ENCODE measurements at places on chromosomes 2 and 18.

- no peak for DNase-seq
Observed at GRCh38 chr2:145157036-145157675, 637.2 kb upstream of the ZEB2 start.

DNA sequence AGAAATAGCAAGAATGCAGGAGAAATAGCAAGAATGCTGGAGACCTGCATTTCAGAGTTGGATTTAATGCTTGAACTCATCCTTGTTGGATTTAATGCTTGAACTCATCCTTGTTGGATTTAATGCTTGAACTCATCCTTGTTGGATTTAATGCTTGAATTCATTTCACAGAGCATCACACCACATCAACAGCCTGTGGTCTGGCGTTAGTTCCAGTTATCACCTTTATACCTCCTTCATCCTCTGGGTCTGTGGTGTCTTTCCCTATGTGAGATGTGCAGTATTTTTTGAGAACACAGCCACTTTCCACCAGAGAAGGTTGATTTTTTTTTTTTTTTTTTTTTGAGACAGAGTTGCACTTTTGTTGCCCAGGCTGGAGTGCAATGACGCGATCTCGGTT lies 546.4 kb upstream of the SOX11 start:
- no peak for DNase-seq

DNA sequence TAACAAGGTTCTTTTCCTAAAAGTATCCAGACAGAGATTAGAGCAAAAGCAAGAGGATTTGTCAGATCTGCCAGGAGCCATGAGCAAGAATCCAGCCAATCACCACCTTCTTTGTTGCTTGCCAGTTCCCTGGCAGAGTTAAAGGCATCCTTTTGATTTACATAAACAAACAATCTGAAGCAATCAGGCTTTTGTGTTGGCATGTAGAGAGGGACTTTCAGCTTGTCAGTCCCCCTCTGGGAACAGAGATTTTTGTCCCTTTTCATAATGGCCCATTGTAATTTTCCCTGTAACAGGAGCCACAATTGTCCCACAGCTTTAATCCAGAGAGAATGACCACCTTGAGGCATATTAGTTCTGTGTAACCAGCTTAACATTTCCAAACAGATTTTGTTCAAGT lies at the start of gene ERMN:
ERMN (minus strand) TSS at position 39 of the 400 bp plus-strand sequence. CDS start 182 bp downstream, outside the sequence.
- DNase-seq, result no peak

DNA sequence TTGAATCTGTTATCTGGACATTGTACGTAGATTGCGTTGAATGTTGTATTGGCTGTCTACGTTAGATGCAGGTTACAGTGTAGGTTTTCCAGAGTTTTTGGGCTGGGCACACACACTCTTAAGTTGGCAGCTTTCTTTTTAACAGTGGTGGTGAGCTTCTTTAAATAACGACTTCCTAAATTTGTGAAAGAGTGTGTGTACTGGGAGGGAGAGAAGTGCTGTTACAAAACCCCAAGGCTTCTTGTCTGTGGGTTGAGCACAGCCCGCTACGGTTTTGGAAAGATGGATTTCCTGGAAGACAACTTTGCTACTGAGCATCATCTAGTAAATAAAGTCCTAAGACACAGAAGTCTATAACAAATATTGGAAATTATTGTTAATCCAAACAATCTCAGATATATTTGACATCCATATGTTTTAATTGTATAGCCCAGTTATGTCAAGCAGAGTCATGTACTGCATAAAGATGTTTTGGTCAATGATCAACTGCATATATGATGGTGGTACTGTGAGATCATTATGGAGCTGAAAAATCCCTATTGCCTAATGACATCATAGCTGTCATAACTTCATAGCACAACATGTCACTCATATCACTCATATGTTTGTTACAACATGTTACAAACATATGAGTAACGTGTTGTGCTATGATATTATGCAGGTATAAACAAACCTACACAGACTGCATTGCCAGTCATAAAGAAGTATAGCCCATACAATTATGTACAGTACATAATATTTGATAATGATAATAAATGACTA lies 7.9 kb upstream of the THUMPD2 start:
- no peak for DNase-seq

- DNase-seq, result no peak
Observed at GRCh38 chr2:151996243-151997003, 102.4 kb downstream of the CACNB4 start.

- DNase-seq, result no peak
Observed at GRCh38 chr2:167748536-167748935, 498.9 kb downstream of the STK39 start.

DNA sequence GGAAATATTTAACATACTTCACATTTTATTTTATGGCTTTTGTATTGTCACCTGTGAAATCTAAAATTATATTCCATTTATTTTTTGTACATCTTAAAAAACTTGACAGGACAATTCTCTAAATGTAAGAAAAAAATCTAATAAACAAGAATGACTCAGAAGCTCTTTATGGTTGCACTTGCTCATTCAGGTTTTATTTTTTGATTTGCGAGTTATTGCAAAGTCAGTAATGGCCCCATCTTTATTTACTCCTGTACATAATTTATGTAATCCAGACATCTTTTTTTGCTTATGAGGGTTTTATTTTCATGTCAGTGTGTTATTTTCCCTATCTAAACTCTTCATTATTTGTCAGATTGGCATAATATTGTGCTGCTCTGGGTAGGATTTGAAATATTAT lies 145.1 kb downstream of the MBD5 start:
- DNase-seq, result no peak

DNA sequence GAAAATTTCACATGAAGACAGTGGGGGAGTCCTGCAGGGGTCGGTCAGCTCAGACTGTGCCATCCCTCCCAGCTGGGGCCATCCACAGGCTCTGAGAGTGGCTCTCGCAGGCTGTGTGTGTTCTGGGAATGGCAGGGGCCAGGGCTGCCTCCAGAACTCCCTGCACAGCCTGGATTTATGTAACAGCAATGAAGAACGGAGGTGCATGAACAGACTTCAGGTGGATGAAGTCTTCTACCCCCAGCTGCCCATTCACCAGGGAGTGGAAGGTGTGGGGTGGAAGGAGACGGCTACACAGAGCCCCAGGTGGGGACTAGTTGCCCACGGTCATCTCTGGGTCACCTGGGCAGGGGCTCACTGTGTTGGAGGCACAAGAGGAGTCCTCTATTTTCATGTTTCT lies 56.1 kb upstream of the HDAC4 start:
- no peak for DNase-seq

DNA sequence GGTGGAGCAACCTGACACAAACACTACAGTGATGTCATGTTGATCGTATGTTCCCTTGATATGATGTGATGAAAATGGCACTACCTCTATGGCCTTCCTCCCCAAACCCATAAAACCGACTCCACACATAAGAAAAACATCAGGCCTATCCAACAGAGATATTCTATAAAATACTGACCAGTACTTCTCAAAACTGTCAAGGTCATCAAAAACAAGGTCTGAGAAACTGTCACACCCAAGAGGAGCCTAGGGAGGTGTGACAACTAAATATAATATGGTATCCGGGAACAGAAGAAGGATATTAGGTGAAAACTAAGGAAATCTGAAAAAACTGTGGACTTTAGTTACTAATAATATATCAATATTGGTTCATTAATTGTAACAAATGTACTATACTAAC lies 85.9 kb upstream of the FZD5 start:
- no peak for DNase-seq

- no peak for DNase-seq
Observed at GRCh38 chr18:13019301-13019700, 28.1 kb downstream of the CEP192 start.

GRCh38 chr2:203783496-203784203 lies 77.2 kb downstream of the CD28 start:
- DNase-seq, result peak; percentile 88

DNA sequence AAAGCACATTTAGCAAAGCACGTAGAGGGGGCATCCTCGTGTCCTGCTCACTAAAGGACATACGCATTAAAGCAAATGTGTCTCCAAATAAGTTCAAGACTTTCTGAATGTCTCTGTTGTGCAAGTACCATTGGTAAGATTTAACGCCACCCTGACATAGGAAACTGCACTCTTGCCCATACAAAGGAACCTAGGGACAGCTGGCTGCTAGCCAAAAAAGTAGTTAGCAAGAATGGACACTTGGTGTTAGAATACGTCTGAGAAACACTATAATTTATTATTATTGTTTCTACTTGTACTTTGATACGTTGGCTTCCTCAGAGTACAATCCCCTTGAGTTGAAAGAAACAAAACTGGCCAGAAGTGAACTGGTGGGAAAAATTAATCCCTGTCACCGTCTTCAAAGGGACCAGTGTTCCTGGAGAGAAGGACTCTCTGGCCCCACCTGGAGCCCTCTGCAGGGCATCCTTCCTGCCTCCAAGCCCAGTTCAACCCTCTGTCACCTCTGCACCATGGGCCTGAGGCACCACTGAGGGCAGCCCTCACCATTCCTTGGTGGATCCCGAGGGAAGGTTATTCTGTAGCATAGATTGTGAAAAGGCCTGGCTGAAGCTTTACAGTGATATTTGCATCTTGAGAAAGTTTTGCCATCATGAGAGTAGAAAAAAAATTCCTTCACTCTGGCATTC lies 51.4 kb upstream of the APCDD1 start:
- DNase-seq, result no peak

- no peak for DNase-seq
Observed at GRCh38 chr18:40555914-40556313, 1399.1 kb upstream of the PIK3C3 start.

- DNase-seq, result no peak
Observed at GRCh38 chr2:112817082-112817689, 19.4 kb downstream of the IL1B start.

DNA sequence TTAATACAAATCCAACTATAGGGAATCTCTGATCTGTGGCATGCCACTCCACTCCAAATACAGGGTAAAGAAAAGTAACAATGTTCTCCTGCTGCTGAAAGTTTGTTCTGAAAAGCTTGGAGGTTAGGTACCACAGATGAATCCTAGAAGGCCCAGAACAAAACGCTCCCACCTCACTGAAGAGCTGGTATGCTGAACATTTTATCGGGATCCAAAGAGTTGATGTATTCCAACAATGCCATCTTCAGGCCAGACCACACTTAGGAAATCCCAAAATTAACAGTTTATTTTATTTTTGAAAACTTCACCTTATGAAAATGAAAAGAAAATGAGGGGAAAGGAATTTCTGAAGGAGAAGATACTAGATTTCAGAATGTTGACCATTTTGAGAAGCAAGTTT lies 145.1 kb upstream of the CDH19 start:
- no peak for DNase-seq

DNA sequence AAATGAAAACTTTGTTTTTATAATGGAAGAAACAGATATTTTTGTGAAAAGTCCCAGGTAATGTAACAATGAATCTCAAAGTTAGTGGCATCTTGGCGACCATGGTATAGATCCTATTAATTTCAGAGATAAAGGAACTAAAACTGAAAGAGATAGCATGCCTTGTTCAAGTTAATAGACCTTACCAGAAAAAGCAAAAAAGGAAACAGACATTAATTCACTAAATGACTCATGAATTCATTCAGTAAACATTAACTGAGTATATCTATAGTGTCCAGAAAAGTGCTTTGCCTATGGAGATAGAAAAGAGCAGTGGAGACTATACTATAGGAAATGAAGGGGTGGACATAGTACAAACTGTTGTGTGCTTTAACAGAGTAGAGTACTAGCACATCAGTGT lies 763.3 kb downstream of the TRIB2 start:
- DNase-seq, result no peak

DNA sequence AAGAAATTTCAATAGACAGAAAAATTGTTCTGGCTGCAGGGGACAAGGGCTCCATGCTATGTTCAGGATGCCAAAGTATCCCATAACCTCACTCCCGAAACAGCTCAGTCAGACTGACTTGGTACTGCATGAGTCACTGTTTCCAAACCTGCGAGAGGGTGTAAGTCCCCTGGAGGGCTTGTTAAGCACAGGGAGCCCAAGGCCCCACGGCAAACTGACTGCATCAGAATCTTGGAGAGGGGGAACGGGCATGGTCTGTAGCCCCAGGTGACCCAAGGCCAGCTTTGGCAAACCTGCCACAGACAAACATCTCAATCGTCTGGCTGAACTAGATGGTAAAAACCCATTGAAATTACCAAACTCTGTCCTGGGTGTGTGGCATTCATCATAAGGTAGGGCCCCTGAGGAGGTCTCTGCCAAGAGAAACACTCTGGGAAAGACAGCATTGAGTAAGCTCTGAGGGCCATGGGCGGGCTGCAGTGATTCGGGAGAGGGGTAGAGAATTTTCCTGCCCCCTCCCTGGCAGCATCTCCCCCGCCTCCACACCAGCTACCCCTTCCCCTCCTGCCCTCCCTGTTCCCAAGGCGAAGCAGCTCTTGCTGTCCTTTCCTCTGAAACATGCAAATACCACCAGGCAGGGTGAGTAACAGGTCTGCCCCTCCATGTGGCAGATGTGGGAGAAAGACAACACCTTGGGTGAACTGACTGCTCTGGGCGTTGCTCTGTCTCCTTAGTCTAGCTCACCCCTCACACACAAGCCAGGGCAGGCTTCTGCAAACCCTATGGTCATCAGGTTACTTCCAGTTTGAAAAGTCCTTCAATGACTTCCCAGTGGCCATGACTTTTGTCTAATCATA lies 274.7 kb upstream of the SIX2 start:
- no peak for DNase-seq

- DNase-seq, result no peak
Observed at GRCh38 chr18:42184685-42185477, 229.8 kb downstream of the PIK3C3 start.

DNA sequence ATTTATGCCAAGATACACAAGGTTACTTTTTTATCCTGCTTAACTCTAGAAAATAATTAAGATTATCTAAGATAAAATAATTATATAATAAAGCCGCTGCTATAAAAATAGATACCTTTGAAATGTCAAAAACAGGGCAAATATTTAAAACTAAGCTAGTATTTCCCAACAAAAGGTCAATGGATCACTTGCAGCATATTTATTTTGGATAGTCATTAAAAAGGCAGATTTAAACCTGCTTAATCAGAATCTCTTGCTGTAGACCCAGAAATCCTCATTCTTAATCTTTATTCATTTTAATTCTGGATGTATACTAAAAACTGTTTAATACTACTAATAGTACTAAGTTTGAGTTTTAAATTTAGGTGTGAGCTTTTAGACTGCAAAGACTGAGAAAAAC lies 139.0 kb upstream of the CWC22 start:
- no peak for DNase-seq

DNA sequence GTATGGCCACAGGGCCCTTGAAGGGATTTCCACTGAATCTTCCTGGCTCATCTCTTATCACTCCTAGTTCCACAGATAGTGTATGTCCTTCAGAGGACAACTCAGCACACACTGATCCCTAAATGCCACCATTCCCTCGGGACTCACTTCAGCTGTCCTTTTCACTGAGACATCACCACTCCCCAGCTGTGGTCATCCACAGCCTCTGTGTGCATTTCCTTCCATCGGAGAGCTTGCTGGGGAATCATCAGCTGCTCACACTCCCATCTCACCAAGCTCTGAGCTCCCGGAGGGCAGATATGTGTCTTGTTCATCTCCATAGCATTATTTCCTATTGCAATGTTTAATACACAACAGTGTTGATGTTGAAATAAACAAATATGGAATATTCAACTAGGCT lies 759.5 kb downstream of the RNF144A start:
- DNase-seq, result no peak

- DNase-seq, result no peak
Observed at GRCh38 chr2:15133461-15133860, 427.7 kb downstream of the NBAS start.
